Activated T-cell treated with anti-CD3 and anti-CD28 coated beads, Interleukin-2, amount 50 U/mL, for 72 hours (primary cell): ENCODE measurements at places on chromosomes 4 and X. TPM values are rescaled to one million over a fixed set of nuclear protein-coding genes. Genes with fewer than 3 reads are reported as not detected.

The IL1RAPL1 gene
- total RNA-seq: not detected

The GAGE2A gene
- not detected for total RNA-seq

The TMPRSS11F gene
- total RNA-seq: not detected

The SPARCL1 gene
- total RNA-seq: not detected

The HSFX1 gene
- 1.00 TPM for total RNA-seq

The ADH1B gene
- not detected for total RNA-seq

The FAT1 gene
- total RNA-seq: 0.07 TPM

The GLRA3 gene
- not detected for total RNA-seq

The POU4F2 gene
- total RNA-seq: not detected

The CYTL1 gene
- total RNA-seq: not detected

The MAGEB10 gene
- not detected for total RNA-seq

The PLS3 gene
- 0.99 TPM for total RNA-seq

The ZNF280C gene
- total RNA-seq: 6.6 TPM

The PYURF gene
- 59.3 TPM for total RNA-seq

The KCNE5 gene
- total RNA-seq: 0.26 TPM

The HPGD gene
- total RNA-seq: 5.2 TPM

The CT45A7 gene
- not detected for total RNA-seq

The DDX53 gene
- not detected for total RNA-seq

The HSD17B11 gene
- 22.3 TPM for total RNA-seq

The RASGEF1B gene
- 8.6 TPM for total RNA-seq

The TRIML1 gene
- total RNA-seq: not detected

The NLGN4X gene
- not detected for total RNA-seq

The UCP1 gene
- not detected for total RNA-seq

The GATA1 gene
- total RNA-seq: 0.22 TPM

The SH2D1A gene
- total RNA-seq: 40.7 TPM

The AFM gene
- total RNA-seq: not detected

The GPR50 gene
- not detected for total RNA-seq

The SCRG1 gene
- not detected for total RNA-seq

The RAI2 gene
- total RNA-seq: 1.5 TPM

The DSPP gene
- total RNA-seq: not detected

The SMIM31 gene
- total RNA-seq: not detected

The F9 gene
- not detected for total RNA-seq

The RPL34 gene
- 1,920 TPM for total RNA-seq

The GC gene
- total RNA-seq: not detected
